Coronary artery (tissue), 2 donors: ENCODE measurements at places on chromosomes 11 and 22.

DNA sequence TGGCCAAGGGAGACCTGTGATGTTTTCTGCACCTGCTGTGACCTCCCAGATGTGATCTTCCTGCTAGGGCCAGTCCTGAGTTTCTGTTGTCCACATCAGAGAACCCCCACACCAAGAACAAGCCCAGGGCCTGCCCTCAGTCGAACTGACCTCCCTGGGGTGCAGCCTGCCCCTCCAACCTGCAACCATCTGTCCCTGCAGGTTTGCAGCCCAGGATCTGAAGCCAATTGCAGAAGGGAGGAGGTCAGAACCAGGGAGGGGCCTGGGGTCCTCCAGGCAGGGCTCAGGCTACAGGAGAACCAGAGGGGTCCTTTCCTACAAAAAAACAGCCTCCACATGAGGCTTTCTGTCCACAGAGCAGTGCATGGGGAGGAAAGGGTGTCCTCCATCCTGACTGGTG, 807 bp downstream of the TRIM3 start:
- DNase-seq, result no peak

DNA sequence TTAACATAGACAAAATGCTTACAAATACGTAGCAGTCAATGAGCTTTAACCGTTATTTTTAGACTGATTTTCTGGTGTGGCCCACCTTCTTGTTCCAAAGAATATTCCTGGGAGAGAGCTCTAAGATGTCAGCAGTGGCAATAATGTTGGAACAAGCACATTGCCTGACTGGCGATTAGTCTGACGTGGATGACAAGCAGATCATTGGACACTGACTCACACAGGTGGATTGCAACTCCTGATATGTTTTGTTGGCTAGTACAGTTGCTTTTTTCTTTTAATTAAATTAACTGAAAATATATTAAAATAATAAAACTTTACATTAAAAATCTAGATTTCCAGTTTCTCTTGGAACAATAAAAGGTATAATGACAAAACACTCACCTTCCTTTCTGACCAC, 78.0 kb downstream of the TENM4 start:
- DNase-seq, result no peak

GRCh38 chr11:69193151-69193550, 37.4 kb downstream of the SMIM38 start:
- DNase-seq, result no peak

GRCh38 chr11:95556342-95557163, 233.0 kb downstream of the FAM76B start:
- no peak for DNase-seq
